Mucosa of descending colon (tissue), 3 donors: ENCODE measurements at places on chromosomes 13 and 19. TPM values are rescaled to one million over a fixed set of nuclear protein-coding genes. Genes with fewer than 3 reads are reported as not detected.
A peak's percentile ranks its signal among the peaks of the same experiment; 100 is the strongest.

- no peak for DNase-seq
These were observed 20.1 kb downstream of the FUZ start for GRCh38 chr19:49792829-49793560.

DNA sequence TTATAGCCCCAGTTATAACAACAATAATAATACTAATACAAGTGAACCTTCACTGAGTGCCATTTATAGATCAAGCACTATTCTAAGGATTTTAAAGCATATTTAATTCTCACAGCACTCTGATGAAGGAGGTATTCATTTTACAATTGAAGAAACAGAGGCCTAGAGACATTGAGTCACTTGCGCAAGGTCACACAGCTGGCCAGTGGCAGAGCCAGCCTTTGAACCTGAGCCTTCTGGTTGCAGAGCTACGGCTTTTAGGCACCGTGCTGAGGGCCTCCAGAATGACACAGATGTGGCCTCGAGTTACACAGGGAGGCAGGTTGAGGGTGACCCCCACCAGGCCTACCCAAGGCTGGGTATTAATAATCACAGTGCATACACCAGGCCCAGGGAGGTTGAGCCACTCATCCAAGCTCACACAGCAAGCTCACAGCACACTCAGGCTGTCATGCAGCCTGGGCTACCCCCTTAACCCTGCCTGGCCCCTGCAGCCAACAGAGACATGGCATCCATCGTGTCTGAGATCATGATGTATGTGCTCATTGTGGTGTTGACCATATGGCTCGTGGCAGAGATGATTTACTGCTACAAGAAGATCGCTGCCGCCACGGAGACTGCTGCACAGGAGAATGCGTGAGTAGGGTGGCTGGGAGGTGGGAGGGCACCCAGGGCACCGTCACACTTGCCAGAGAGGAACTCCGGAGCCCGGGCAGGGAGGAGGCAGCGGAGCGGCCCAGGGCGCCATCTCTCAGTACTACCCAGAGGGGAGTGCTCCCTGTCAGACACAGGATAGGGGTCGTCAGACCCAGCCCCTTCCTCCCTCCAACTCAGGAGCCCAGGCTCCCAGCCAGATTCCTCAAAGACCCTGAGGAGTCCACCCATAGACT is 2.7 kb upstream of the HPN start:
- DNase-seq: no peak

DNA sequence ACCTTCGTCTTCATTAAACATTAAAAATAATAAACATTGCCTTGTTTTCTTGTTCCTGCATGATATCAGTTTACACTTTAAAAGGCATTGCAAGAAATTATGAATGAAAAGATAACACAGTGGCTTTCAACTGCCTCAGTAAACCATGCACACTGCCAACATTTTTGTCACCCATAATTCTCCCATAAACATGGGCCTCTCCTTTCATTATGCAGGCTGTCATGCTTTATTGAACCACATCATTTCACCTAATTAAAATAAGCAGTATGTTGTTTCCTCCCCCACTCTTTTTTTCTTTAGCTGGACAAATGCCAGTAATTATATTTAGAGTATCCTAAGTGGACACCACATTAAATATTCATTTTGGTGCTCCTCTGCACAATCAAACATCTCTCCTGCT is 1566.5 kb upstream of the SLC10A2 start:
- DNase-seq: no peak

GRCh38 chr19:14433554-14434501 is 722 bp downstream of the PKN1 start:
- peak; percentile 81 for DNase-seq

- DNase-seq: no peak
These were observed 24.6 kb upstream of the SEMA6B start for GRCh38 chr19:4583961-4584669.

GRCh38 chr13:82565201-82565600 is 1317.1 kb downstream of the SLITRK1 start:
- no peak for DNase-seq

GRCh38 chr19:8311461-8312260 is 3.5 kb upstream of the CD320 start:
- DNase-seq: peak; percentile 78

GRCh38 chr13:51998723-51999509 is 12.3 kb downstream of the ATP7B start:
- DNase-seq: no peak

Gene LILRA1
- total RNA-seq: 0.76 TPM

Gene KCTD15
- 42.3 TPM for total RNA-seq

DNA sequence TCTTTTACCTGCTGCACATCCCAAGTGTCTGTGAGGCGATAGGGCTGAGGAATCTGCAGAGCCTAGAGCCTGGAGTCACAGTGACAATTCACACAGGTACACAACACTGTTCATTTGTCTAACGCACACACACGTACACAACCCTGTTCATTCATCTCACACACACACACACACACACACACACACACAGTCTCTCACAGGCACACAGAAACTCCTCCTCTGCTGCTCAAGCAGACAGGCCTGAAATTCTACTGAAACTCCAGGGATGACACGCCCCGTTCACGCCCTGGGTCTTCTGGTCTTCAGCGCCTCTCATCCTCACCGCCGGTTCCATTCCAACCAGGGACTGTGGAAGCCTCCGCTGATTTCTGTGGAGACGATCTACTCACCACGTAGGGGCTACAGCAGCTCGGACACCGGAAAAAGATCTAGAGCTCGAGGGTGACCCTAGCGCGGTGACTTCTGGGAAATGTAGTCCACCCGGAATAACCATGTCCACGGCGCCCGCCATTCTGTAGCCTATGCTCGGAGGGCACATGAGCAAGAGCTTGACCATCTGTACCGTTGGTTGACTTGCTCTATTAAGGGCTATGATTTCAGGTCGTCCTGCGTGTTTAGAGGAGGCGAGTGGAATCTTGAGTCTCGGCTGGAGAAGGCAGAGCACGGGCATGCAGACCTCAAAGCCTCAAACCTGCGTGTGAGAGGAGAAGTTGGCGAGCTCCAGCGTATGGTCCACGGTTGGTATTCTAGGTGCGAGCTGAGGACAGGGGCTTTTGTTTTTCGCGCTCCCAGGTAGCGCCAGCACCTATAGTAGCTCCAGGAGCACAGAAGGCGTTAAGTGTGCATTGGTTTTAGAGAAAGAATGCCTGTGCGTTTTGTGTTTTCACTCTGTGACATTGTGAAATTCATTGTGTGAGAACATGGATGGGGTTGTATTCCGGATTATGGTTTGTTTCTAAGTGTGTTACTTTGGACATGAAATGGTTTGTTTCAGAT is 33.4 kb downstream of the ZNF45 start:
- DNase-seq: peak; percentile 92

DNA sequence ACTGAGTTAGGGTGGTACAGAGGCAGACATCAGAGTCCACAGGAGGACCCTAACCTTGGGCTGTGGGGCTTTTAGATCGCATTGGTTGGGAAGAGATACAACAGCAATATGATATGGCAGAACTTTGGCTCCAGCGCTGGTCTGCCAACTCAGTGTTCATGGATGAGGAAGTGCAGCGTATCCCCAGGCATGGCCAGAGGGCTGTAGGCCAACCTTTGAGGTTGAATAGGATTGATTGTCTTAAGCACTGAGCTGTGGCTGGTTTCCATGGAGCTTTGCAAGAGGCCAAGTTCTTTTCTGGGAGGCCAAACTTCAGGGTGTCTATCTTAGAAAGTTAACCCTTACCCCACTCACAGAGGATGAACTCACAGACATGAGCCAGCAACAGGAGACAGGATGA is 144.1 kb upstream of the TMTC4 start:
- DNase-seq: no peak

- DNase-seq: no peak
These were observed 21.6 kb upstream of the F2RL3 start for GRCh38 chr19:16867211-16867610.

GRCh38 chr19:18044825-18045304 is 36.9 kb downstream of the ARRDC2 start:
- DNase-seq: peak; percentile 92

- DNase-seq: no peak
These were observed 503.1 kb downstream of the FOXO1 start for GRCh38 chr13:40163066-40164000.

Gene TSSK6
- 2.3 TPM for total RNA-seq

Gene UBE2L5
- total RNA-seq: not detected

- DNase-seq: peak; percentile 56
These were observed 12.1 kb upstream of the CEACAM8 start for GRCh38 chr19:42606660-42607351.

GRCh38 chr13:47129461-47129860 is 232.6 kb upstream of the HTR2A start:
- DNase-seq: no peak

Gene TEAD2
- total RNA-seq: 21.8 TPM
